Cardiac fibroblast (primary cell): ENCODE measurements at places on chromosomes 13 and 19.

GRCh38 chr13:95025116-95025515, 276.1 kb downstream of the ABCC4 start:
- no peak for DNase-seq

DNA sequence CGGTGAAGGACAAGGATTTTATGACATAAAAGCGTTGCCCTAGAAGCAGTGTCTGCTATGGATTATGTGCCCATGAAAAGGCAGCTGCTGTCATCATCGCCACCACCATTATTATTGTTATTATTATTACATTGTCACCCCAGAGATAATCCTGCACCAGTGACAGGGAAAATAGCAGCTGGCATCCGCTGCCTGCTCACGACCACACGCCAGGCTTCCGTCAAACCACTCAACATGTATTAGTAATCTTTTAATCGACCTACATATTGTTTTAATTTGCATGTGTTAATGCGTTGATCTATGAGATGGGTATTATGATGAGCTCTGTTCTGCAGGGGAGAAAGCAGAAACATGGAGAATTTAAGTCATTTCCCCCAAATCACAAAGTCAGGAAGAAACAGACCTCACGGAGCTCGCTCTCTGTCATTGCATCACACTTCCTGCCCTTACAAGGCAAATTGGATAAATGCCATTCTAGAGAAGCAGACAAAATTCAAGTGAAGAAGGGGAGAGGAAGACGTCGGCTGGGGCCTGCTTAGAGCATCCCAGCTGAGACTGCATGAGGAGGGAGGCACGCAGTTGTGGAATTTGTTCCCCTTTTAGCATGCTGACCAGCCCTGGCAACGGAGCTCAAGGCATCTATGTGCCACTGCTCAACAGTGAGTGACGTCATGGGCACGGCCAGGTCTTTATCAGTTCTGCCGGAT, at the start of gene FFAR3:
FFAR3 (plus strand) TSS at position 594 of the 707 bp plus-strand sequence. CDS start 431 bp downstream, outside the sequence.
- DNase-seq: peak; percentile 86

DNA sequence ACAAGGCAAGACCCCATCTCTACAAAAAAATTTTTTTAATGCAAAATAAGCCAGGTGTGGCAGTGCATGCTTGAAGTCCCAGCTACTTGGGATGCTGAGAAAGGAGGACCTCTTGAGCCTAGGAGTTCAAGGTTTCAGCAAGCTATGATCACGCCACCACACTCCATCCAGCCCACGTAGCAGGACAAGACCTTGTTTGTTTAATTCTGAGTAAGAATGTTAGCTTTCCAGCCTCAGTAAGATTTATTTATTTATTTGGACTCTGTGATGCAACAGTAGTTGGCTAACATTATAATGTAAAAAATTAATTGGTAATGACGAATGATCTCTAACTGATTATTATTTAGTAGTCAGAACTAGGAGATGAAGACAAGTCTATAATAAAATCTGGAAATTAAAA, 23.3 kb downstream of the N4BP2L2 start:
- DNase-seq: no peak

GRCh38 chr13:39945226-39945625, 289.8 kb downstream of the COG6 start:
- DNase-seq: no peak

GRCh38 chr13:22703601-22704209, 477.1 kb upstream of the SGCG start:
- DNase-seq: no peak

DNA sequence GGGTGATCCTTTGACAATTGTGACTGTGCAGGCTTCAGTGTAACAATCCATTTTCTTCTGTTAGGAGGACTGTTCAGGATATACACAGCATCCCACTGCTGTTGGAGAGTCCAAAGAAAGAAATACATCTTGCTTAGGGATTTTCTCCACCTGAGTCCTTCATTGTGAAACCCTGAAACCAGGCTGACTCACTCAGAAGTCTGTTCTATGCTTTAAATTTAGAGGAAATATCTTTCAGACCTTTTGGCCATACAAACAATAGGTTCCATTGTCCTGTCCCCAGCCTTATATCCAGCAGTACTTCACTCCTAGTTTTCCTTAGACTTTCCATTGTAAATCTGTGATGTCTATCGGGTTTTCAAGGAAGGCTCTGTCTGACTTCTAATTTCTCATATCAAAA, 379.1 kb downstream of the SUCLA2 start:
- peak; percentile 49 for DNase-seq

DNA sequence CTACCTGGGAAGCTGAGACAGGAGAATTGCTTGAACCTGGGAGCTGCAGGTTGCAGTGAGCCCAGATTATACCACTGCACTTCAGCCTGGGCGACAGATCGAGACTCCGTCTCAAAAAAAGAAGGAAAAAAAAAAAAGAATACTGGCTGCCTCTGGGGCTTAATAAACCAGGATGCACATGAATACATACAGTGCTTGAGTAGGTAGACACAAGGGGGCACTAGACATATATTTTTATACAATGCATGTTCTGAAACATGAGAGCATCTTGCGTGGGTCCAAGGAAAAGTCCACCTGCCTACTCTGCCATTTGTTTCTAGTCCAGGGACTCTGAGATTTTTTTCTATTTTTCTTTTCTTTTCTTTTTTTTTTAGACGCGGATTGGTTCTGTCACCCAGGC, 31.2 kb downstream of the KEAP1 start:
- peak; percentile 65 for DNase-seq

DNA sequence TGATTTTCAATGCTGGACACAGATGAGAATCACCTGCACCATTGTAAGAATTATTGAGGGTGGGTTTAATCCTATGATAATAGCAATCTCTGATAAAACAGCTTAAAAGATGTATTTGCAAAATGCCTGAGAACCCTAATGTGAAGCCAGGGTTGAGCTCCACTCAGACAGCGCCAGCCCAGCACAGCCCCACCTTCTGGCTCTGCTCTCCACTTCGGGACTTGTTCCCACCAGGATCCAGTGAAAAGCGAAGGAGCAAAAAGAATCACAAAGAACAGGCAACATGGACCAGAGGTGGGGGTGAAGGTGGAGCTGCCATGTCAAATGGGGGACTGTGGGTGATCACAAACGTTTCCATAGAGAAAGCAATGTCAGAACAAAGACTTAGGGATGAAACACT, 18.6 kb upstream of the ZNF816 start:
- no peak for DNase-seq

- no peak for DNase-seq
Measured at GRCh38 chr13:90070362-90070761, 1277.1 kb upstream of the MIR17HG start.

- peak; percentile 82 for DNase-seq
Measured at GRCh38 chr19:2166741-2167738, 3.3 kb downstream of the DOT1L start.

DNA sequence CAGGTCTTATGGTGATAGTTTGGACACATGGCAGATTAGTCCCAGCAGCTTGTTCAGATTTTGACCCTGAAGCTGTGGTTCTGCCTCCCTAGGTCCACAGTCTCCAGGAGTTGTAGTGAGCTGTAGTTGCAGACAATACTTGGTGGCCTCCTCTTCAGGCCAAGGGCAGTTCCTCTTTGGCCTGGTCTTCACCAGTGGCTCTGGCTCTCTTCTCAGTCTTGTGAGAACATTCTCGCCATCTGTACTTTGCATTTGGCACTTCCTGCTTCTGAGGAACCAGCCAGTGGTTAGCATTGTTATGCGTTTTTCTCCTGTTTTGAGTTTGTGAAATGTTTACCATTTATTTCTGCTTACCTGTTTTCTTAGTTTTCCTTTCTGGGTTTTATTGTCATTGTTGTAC, 40.7 kb downstream of the PCCA start:
- peak; percentile 18 for DNase-seq

DNA sequence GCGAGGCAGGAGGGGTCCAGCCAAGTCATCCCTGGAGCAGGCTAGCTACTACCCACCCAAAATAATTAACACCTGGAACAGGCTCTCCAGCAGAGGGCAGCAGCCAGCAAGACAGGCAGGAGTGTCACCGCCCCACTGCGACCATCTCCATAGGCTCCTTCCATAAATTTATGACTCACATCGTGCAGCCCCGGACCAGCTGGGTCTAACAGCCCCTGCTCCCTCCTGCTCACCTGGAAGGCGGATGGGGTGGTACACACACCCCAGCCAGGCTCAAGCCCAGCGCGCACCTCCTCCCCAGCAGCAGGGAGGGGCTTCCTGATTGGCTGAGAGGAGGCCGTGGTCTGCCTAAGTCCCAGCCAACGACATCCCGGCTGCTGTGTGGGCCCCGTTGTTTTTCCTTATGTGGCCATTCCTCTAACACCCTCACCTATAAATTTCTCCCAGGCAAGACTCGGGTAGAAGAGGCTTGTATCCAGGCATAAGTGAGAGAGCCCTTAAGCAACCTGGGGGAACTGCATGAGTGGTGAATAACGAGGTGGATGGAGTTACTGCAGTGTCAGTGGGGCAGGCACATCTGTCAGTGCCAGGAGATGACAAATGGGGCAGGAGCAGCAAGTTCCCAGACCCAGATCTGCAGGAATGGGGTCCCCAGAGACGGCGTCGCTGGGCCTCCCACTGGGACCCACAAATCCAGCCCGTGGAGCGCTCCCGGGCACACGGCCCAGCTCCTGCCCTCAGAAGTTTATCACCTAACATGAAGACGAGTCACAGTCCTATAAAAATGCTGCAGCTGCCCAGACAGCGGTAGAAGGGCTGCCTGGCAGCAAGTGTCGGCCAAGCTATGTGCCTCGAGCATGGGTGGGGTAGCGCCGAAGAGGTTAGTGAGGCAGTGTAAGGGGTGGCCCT, 43.1 kb downstream of the CEBPG start:
- DNase-seq: peak; percentile 71

- no peak for DNase-seq
Measured at GRCh38 chr19:2046046-2046907, 4.8 kb downstream of the MKNK2 start.

DNA sequence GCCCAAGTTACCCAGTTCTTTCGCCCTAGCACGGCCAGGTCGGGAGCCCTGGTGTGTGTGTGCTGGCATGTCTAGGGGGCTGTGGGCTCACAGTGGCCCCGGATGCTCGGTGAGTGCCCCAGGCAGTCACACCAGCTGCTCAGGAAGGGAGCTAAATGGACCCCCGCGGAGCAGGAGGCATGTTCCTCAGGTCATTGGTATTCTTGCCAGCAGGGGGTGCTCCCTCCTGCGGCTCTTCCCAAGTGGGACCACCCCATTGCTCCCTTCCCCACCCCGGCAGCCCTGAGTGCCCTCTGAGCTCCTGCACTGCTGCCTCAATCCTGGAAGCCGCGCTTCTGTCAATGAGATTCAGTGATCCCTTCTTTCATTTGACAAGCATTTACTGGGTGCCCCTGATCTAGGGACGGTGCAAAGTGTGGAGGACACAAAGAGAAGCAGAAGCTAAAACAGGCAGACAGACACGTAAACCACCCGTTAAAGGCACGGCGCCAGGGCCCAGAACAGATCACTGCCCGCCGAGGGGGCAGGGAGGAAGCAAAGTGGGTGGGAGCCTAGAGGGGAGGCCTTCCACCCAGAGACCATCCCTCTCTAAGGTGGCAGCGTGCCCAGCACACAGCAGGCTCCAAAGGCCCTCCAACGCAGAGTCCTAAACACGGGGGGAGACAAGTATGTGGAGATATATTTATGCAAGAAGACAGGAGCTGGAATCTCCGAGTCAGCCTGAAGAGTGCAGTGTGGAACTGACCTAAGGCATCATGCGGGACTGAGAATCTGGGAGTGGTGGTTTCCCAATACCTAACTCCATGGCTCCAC, 5.2 kb upstream of the ADPRHL1 start:
- DNase-seq: no peak

DNA sequence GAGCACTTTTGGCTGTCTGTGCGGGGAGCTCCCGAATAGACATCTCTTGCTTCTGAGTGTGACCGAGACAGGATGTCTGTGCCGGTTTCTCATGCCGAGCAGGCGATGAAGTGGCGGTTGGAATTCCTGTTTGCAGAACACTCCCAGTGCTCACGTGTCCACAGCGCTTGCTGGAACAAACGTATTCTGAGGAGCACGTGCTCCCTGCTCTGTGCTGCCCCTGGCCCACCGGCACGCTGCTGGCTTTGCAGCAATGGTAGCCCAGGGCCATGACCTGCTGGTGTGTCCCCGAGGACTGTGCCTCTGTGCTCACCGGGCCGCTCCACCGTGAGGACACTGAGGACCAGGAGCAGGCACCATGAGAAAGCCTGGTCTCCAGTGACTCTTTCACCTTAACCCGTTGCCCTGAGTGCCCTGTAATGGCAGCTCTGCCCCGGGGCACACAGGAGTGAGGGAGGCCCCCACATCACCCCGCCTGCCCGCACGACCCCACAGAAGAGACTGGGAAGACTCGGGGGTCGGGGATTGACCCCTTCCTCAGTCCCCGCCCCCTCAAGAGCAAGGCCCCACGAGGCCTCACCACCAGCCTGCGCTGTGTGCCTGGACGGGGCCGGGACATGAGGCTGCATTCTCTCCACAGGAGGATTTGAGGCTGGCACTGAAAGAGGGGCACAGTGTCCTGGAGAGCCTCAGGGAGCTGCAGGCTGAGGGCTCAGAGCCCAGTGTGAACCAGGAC, 40.0 kb upstream of the F7 start:
- DNase-seq: peak; percentile 26

DNA sequence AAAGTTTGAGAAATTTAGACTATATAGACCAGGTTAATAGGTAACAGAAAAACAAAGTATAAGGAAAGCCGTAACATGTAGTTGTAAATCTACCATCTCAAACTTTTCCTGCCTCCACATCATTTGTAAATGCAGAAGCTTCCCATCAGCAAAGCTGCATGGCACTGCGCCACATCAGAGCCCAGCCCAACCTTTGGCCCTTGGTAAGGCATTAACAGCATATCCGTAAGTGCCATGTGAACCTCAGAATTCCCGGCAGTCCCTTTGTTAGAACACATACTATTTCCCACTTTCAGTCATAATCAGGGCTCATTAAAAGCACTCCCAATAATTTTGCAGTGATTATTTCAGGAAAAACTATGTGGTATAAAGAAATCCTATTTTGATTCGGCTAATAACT, 51.6 kb downstream of the MPHOSPH8 start:
- DNase-seq: no peak

- no peak for DNase-seq
Measured at GRCh38 chr13:58495668-58496067, 864.1 kb downstream of the PCDH17 start.

DNA sequence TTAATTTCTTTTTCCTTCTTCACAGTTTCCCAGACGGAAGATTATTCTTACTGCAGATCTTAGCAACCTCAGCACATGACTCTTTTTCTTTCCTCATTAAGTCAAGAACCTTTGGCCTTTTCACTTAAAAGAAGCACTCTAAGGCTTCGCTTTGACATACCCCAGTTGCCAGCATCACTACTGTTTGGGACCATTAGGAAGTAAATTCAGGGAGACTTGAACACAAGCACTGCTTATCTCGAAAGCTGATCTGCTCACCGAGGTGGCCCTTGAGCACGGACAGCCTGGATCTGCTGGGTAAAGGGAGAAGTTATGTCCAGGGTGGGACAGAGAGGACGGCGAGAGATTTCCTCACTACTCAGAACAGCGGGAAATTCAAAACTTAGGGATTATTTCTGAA, 151.4 kb upstream of the RNF113B start:
- DNase-seq: no peak
